ENCODE measurements at places on chromosomes 11 and 22.
A peak's percentile ranks its signal among the peaks of the same experiment; 100 is the strongest.

GRCh38 chr11:68051191-68052136, 12.6 kb downstream of the TCIRG1 start:
- DNase-seq = no peak

DNA sequence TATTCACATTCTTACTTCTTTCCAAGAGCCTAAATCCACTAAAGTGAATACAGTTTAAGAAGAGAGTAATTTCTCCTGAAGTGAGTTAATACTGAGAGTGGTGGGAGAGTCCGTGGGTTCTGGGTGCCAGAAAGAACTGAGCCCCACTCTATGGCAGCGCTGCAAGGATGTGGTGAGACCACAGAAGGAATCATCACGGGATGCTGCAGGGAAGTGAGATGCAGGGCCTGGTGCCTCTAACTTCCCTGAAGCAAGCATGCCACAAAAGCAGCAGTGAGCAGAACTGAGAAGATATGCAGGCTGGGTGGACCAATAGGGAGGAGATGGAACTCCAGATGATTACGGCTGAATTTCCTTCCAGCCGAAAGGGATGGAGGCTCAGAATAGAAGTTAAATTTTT, 5.0 kb upstream of the MMP12 start:
- no peak for DNase-seq

- no peak for DNase-seq
Measured at GRCh38 chr11:1864831-1865665, 12.2 kb downstream of the LSP1 start.

- DNase-seq = no peak
Measured at GRCh38 chr11:125945011-125945796, 640 bp upstream of the VSIG10L2 start.

DNA sequence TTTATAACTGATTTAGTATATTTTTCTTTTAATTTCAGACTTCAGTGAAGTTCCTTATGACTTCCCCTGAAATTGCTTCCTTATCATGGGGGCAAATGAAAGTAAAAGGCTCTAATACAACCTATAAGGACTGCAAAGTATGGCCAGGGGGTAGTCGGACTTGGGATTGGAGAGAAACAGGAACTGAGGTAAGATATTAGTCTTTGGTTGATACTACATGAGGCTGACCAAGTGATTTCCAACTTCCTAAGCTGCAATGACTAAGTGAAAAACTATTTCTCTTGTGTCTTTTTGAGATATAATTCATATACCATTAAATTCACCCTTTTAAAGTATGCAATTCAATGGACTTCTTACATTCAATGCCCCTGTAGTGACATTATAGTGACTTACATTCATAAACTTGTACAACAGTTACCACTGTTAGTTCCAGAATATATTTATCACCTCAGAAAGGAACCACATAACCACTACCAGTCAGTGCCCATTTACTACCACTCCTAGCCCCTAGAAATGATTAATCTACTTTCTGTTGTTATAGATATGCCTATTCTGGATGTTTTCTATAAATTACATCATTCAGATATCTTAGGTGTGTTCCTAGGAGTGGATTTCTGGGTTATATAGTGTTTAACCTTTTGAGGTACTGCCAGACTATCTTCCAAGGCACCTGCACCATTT, 21.6 kb downstream of the AAMDC start:
- DNase-seq = peak; percentile 81

DNA sequence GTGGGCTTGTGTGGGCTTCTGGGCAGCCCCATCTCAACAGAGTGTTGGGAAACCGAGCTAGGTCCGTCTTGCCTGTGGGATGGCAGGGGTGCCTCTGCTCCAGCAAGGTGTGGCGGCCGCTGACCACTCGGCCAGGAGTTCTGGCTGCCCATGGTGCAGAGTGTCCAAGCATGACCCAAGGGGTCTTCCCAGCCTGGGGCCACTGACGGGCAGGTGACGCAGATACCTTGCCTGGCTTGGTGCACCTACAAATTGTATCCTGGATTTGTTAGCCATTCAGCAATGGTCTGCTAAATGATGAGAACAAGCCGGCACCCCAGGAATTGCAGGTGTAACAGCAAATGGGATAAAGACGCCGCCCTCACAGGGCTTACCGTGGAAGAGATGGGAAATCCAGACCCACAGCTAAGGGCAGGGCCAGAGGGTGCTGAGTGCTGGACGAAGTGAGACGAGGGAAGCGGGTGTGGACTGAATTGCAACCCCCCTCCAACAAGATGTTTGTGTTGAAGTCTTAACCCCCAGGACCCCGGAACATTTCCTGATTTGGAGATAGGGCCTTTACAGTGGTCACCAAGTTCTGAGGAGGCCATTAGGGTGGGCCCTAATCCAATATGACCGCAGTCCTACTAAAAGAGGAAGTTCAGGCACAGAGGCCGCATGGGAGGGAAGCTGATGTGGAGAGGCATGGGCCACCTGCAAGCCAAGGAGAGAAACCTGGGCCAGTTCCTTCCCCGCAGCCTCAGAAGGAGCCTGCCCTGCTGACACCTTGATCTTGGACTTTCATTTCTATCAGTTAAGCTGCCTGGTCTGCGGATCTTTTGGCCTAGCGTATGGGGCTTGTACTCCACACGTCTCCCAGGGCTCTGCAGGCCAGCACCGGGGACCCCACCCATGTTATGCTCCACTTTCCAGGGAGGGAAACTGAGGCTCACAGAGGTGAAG, 45.2 kb upstream of the LINC01488 start:
- DNase-seq = no peak

GRCh38 chr11:120959189-120959588, 64.7 kb upstream of the TBCEL start:
- peak; percentile 5 for DNase-seq

- no peak for DNase-seq
Measured at GRCh38 chr22:33829546-33830280, 90.6 kb downstream of the LARGE1 start.

- no peak for DNase-seq
Measured at GRCh38 chr11:73387594-73388264, 11.5 kb downstream of the RELT start.

GRCh38 chr11:113349528-113349927, 35.1 kb downstream of the TTC12 start:
- no peak for DNase-seq

- DNase-seq = no peak
Measured at GRCh38 chr11:72378704-72379383, 55.5 kb downstream of the CLPB start.

GRCh38 chr11:134120143-134120850, 51.4 kb downstream of the JAM3 start:
- DNase-seq = no peak

DNA sequence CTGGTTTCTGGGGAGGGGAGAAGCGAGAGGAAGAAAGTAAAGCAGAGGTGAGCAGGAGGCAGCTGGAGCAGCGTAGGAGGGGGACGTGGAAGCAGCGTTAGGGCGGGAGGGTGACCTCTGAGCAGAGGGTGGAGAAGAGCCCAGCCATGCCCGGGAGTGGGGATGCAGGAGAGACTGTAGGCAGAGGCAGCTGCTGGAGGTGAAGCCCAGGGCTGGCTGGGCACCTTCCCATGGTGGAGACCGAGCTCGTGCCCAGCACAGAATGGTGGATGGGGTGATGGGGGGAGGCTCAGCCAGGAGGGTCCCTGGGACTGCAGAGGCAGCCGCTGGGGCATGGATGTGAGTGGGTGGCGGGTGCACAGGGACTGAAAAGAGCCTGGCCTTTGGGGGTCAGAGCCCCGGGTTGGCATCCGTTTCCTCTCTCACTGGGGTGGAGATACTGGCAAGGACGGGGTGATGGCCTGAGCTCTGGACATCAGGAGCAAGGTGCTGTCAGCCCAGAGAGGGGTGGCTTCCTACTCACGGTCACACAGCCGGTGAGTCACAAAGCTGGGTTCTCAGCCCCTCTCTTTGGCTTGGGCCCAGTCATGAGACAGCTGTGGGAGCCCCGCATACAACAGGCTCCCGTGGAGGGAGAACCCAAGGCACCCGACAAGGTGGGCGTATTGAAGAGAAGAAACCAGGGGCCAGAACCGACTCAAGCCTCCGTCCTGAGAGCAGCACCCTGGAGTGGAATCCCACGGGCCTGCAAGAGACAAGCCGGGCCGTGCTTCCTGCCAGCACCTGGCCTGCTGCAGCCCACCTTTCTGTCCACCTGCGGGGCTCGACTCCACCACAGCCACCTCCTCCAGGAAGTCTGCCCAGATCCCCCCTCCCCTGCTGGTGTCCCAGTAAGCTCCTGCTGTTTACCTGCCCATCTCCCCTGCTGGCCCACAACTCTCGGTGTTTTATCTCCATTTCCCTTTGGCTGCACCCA, 45.8 kb upstream of the FGF3 start:
- DNase-seq = no peak

DNA sequence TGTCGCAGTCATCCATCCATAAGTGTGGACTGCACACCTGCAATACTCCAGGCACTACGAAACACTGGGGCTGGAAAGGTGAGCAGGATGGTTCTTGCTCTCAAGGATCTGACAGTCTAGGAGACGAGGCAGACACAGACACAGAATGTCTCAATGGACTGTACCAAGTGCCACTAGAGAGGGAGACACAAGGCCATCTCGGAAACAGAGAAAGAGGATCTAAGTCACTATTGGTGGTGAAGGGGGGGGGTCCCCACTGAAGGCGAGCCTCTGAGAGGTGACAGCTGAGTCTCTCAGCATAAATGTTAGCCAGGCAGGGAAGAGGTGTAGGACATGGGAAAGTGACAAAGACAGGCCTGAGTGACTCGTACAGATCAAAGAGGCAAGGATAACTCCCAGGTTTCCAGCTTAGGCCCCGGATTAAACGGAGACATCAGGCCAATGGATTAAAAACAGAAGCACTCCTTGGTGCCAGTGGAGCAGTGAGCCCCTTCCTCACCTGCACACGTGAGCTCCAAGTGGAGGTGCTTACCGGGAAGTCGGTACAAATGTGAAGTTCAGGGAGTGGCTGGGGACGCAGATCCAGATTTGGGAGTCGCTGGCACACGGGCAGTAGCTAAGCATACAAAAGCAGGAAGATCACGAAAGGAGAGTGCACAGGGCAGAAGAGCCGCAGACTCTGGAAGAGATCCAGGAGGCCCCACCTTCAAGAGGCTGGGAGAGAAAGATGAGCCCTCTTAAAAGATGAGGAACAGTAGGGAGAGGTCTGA, 117.2 kb downstream of the MICAL3 start:
- DNase-seq = no peak

- no peak for DNase-seq
Measured at GRCh38 chr22:46602025-46602424, 18.2 kb upstream of the GRAMD4 start.

GRCh38 chr11:105057432-105057831, 12.3 kb upstream of the CARD16 start:
- DNase-seq = no peak

- no peak for DNase-seq
Measured at GRCh38 chr11:125227151-125227550, 62.6 kb downstream of the PKNOX2 start.

GRCh38 chr11:33722590-33723234, 13.5 kb downstream of the CD59 start:
- DNase-seq = peak; percentile 81

DNA sequence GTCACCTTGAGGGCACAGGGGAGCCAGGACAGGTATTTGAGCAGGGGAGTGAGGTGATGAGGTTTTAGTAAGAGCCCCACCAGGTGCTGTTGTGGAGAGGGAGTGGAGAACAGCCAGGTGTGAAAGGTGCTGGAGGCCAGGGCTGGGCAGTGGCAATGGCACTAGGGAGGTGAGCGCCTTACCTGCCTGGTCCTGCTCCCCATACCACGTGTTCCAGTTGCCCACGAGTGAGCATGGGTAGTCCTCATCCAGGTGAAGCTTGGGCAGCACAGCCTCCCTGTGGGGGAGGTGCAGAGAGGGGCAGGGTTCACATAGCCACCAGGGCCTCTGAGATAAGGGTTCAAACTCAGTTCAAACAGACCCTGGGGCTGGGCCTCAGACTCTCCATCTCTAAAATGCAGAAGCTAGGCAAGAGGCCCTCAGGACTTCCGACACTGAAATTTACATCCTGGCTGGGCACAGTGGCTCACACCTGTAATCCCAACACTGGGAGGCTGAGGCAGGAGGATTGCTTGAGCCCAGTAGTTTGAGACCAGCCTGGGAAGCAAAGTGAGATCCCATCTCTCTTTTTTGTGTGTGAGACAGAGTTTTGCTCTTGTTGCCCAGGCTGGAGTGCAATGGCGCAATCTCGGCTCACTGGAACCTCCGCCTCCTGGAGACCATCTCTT, 11.8 kb downstream of the NIPSNAP1 start:
- no peak for DNase-seq

GRCh38 chr22:50218996-50219727, 18.4 kb downstream of the SELENOO start:
- DNase-seq = peak; percentile 94

GRCh38 chr22:28435982-28436381, 243.7 kb downstream of the TTC28 start:
- no peak for DNase-seq

DNA sequence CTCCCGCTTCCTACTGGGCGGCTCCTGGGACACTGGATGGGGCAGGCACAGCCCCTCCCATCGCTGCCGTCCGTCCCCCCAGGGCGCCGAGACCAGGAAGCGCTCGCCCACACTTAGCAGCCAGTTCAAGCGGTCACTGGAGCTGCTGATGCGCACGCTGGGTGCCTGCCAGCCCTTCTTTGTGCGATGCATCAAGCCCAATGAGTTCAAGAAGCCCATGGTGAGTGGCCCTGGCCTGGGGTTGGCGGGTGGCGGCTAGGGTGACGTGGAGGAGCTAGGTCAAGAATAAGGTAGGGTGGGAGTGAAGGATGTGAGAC, 44.6 kb downstream of the MYO7A start:
- peak; percentile 54 for DNase-seq

GRCh38 chr11:33292311-33292710, 35.1 kb downstream of the HIPK3 start:
- no peak for DNase-seq

DNA sequence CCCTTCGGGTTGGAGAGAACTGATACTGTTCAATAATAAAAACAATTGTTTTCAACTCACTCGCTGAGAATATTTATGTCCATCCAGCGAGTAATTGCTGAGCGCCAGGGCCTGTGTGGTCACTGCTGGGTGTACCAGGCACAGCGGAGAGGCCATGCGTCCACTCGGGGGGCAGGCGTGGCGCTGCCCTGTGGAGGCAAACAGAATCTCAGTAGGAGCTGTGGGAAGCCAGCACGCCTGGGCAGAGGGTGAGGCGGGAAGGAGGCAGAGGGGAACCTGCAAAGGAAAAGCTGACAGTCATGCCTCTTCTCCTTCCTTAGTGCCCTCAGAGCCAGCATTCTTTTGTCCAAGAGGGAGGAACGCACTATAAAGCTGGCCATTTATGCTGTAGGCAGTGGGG, 11.4 kb downstream of the GLB1L3 start:
- no peak for DNase-seq

Measured in lung microvascular endothelial cell (primary cell).